ENCODE measurements at places on chromosomes 4 and X.

DNA sequence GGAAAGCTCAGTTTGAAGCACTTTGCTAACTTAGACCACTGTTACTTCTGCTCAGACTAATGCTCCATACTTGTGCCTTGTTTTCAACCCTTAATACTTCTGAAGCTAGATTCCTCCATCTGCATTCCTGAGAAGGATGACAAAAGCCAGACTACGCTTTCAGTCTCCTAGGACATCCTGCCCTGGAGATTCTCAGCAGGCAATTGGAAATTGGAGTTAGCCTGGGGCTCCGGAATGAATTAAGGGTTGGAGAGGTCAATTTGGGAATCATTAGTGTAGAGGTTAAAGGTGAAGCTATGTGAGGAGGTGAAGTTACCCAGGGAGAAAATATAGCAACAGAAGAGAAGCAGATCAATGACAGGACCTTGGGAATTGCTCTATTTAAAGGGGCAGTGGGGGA, 215.9 kb upstream of the MBNL3 start:
- DNase-seq: no peak

GRCh38 chrX:81367291-81367690, 165.4 kb downstream of the SH3BGRL start:
- no peak for DNase-seq

- no peak for DNase-seq
These were observed 493.9 kb downstream of the CCSER1 start for GRCh38 chr4:90621080-90621479.

DNA sequence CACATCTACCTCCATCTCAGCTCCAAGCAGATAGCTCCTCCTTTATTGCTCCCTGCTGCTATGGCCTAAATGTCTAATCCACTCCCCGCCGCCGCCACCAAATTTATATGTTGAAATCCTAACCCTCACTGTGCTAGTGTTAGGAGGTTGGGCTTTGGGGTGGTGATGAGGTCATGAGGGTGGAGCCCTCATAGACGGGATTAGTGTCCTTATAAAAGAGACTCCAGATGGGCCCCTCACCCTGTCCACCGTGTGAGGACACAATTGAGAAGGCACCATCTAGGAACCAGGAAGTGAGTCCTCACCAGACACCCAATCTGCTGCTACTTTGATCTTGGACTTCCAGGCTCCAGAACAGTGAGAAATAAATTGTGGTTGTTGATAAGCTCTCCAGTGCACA, 13.6 kb upstream of the TBC1D14 start:
- no peak for DNase-seq

DNA sequence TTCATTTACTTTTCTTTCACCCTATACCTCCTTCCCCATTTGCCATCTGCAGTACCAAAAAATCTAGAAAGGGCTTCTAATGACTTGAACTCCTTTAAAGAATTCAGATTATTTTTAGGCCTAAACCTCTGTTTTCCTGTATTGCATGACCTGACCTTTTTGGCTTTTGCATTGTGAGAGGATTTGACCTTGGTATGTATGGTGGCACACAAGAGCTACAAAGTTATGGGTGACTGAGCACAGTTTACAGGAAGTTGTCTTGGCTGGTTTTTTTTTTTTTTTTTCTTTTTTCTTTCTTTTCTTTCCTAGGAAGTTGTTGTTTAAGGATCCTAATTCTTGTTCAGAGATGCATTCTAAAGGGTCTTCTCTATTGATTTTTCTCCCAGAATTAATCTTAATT, 32.0 kb upstream of the MTMR8 start:
- DNase-seq: no peak

- no peak for DNase-seq
These were observed 337.7 kb upstream of the GATB start for GRCh38 chr4:152098365-152099060.

GRCh38 chr4:74365761-74366160, 816 bp downstream of the EREG start:
- no peak for DNase-seq

DNA sequence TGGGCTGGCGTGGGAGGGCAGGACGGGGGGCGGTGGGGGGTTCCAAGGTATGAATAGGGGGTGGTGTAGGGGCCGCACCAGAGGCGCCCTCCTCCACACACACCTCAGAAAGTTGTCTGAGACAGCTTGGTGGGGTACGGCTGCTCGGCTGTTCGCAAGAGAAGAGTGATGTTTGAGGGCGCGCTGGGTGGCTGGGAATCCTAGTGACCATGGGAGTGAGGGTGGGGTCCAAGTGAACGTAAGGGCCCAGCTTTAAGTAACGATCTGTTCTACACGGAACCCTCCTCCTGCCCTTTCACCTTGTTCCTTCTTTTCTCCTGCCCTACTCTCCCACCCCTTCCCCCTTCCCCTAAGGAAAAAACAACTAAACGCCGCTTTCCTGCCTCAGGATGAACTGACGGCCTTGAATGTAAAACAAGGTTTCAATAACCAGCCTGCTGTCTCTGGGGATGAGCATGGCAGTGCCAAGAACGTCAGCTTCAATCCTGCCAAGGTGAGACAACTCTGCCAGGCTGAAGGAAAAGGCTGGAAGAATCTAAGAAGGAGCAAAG, 664 bp downstream of the MED12 start:
- DNase-seq: peak; percentile 14

DNA sequence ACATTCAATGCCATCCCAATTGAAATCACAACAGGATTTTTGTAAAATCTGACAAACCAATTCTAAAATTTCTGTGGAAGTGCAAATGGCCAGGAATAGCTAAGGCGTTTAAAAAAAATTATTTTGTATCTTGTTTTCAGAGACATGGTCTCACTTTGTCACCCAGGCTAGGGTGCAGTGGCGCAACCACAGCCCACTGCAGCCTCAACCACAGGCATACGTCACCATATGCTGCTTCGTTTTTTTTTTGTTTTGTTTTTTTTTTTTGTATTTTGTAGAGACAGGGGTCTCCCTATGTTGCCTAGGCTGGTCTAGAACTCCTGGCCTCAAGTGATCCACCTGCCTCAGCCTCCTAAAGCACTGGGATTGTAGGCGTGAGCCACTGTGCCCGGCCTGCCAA, 24.5 kb downstream of the ZNF41 start:
- DNase-seq: no peak

- DNase-seq: no peak
These were observed 16.1 kb downstream of the BEND4 start for GRCh38 chr4:42136371-42136770.

DNA sequence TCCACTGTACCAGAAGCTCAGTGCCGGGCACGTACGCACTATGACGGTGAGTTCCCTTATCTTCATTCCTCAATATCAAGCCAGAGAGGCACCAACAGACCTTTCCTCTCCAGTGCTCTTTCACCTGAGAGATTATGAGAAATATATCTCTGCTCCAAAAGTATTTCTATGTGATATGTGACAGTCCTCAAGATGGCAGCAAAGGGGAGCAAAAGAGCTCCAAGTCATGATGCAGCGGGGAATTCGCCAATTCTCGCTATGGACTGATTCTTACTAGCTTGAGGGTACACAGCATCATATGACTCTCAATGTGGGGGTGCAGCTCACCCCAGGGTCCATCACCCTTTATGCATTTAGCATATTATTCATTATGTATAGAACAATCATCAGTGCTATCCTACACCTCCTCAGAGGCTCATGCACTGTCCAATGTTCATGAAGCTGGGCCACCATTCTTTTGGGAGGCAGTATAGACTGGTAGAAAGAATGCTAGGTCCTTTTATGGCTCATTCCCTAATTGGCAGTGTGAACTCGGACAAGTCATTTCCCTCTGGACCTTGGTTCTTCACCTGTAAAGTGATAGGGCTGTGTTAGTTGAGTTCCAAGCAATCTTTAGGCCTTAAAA, 12.8 kb upstream of the IQSEC2 start:
- no peak for DNase-seq

- no peak for DNase-seq
These were observed 24.8 kb upstream of the RNF4 start for GRCh38 chr4:2443956-2444740.

DNA sequence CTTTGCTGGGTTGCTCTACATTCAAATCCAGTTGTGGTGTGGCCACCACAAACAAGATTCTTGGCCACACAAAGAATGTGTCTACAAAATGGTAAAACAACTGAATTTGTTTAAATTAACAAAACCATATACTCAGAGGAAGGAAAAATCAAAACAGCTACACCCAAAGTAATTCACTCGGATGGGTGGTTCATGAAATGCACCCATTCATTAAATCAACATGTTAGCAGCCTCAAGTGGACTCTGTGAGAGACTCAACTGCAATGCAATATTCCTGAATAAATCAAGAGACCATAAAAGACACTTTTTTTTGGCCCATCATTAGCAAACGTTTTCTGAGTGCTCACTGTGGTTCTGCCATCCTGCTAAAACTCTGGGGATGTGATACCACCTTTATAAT, 11.2 kb upstream of the AMELX start:
- no peak for DNase-seq

GRCh38 chr4:88107406-88108107, 50.9 kb downstream of the ABCG2 start:
- DNase-seq: no peak

DNA sequence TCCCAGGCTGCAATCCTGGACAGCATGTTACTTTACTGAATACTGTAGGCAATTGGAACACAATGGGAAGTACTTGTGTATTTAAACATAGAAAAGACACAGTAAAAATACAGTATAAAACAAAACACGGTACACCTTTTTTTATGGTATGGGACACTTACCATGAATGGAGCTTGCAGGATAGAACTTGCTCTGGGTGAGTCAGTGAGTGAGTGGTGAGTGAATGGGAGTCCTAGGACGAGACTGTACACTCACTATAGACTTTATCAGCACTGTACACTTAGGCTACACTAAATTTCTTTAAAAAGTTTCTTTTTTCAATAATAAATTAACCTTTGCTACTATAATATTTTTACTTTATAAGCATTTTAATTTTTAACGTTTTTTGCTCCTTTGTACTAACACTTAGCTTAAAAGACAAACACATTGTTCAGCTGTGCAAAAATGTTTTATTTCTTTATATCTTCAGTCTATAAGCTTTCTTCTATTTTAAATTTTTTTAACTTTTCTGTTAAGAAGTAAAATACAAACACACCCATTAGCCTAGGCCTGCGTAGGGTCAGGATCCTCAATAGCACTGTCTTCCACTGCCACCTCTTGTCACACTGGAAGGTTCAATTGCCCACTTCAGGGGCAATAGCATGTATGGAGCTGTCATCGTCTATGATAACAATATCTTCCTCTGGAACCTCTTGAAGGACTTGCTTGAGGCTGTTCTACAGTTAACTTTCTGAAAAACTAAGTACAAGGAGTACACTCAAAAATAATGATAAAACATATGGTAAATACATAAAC, 293.5 kb upstream of the FSTL5 start:
- no peak for DNase-seq

GRCh38 chr4:172989984-172990820, 178.4 kb upstream of the GALNT7 start:
- no peak for DNase-seq

- no peak for DNase-seq
These were observed 9.0 kb downstream of the ZNF827 start for GRCh38 chr4:145929415-145930178.

- no peak for DNase-seq
These were observed 24.5 kb downstream of the DAPP1 start for GRCh38 chr4:99841129-99841528.

DNA sequence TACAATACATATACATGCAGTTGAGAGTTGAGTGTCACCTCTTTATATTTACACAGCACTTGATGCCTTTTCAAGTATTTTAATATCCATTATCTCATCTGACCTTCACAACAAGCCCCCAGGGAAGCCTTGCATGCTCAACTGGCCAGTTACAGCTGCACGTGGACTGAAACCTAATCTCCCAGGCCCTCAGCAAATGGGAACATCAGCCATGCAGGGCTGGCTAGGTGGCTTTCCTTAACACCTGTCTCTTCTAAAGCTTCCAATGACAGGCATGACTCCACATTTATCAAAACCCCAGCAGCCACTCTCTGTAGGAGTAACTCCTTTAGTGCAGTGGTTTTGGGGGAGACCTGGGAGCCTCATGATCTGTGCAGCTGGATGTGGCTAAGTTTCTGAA, 56.4 kb downstream of the PHKA2 start:
- DNase-seq: no peak

GRCh38 chr4:69025191-69025998, 70.9 kb upstream of the UGT2B7 start:
- DNase-seq: no peak

DNA sequence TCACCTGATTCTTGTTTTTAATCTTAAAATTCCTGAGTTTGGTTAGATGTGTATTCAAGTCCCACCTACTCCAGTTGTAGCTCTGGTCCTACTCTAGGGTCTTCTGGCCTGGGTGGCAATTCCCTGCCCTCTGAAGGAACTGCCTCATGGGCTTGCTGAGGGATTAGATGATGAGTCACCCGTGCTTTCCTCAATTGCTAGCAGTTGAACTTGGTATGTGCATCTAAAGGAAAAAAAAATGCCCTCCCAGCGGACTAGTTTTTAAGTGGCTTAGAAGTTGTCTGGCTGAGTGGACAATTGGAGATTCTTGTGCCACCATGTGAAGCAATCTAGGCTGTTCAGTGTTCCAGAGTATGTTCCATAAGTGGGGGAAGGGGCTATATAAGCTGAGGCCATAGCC, 127.0 kb downstream of the CCNG2 start:
- no peak for DNase-seq

DNA sequence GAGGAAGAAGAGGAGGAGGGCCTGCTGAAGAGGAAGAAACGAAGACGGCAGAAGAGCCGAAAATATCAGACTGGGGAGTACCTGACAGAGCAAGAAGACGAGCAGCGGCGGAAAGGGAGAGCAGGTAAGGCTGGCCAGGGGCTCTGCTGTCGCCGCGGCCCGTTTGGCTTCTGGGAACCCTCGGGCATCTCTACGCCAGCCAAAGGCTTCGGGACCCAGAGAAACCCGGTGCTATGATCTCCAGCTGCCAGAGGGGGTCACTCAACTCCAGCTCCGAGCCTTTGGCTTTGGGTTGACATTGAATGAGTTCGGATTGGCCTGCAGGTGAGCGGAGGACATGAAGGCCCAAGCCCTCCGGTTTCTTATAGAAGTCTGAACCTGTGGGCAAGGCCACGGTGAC, 42.8 kb downstream of the BCORL1 start:
- no peak for DNase-seq

DNA sequence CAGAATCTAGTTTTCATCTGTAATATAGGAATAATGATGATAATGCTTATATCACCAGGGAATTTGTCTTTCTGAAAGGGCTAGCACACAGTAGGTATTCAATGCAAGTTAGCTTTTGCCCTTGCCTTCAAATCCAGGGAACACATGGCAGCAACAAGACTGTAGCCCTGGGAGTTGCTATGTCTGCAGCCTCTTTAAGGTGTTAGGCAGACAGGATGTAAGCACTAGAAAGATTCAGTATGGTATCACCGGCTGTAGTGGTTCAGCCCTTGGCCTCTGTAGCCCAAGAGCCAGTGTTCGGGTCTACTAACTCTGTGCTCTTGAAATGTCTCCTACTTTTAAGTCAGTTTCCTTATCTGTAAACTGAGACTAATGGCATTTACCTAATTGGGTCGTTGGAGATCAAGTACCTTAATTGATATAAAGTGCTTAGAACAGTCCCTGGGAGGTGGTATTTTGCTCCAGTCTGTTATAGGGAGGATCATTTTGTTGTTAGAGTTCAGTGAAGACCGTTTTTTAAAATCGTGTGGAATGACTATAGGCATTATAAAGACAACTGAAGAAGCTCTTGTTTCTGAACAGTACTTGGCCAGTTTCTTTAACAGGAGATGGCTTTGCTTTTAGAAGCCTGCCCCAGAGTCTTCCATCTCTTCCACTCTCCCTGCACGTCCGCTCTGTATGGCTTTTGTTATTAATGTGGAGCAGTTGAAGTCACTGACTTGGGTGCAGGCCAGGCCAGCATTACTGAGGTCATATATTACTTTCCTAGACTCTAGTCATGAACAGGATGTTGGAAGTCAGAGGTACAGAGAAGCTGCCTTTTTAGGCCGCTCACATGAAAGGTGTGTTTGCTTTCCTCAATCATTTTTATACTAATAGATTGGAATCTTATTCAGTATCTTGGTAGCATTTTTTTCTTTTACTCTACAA, 44.8 kb downstream of the GAB1 start:
- DNase-seq: peak; percentile 60

All from GM03348 (cell line).